ENCODE measurements at places on chromosomes 3 and 15.

DNA sequence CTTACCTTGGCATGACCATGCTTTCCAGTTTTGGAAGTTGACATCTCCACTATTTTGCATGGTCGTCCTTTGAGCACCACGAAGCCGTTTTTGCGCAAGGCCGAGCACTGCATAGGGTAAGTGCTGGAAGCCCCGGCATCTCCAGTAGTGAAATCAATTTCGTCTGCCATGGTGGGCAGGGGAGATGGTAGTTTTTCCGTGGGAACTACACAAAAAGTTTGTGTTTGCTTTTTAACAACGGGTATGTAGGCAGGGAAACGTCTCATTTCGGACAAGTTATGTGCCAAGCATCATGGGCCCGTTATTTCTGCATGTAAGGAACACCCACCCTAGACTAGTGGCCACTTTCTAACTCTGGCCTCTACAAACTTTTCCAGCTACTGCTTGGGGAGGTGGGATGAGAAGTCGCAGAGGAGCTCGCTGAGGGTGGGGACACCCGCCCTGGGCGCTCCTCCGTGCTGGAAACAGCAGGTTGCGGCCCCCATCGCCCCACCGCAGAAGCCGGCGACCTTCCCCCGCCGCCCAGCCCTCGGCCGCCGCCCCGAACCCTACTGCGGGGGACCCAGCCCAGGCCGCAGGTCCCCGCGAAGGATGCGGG lies 701 bp downstream of the EIF5A2 start:
- DNase-seq, result no peak

- DNase-seq, result no peak
Observed at GRCh38 chr15:88580532-88580931, 34.1 kb upstream of the DET1 start.

DNA sequence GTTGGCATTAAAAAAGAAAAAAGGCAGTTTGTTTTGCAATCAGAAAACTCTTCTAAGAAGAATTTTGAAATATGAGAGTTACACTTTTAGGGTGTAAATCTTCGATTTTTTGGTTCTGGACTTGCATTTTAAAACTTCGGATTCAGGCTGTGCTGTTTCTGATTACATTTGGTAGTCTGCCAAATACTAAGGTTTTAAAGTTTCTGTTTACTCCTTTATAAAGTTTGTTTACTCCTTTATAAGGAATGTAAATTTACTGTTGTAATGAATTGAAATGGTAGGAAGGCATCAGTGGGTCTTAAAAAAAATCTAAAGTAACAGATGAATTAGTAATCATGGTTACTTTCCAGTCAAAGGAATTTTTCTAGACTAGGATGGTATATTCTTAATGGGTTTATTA lies 14.1 kb downstream of the FXR1 start:
- no peak for DNase-seq

DNA sequence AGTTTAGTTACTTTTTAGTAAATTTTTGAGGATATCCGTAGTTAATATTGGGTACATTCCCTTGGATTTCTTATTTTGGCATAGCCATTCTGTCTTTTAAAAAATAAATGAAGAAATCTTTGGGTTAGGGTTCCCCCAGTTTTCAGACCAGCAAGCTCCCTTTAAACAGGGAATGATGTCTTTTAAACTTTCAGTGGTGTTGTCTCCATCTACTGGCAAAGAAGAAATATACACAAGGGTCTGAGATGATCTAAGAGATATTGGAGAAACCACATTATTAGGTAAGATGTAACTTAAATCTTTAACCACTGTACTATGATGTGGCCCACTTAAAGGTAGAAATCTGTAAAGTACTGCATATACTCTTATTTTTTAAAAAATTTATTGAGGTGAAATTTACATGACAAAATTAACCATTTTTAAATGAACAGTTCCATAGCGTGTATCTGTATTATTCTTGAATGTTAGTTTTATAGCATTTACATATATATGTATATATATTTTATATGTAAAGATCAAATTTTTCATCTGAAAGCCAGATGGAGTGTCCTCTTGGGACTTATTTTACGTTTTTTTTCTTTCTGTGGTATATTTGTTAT lies 35.1 kb upstream of the EIF3J start:
- DNase-seq, result no peak

GRCh38 chr3:44326019-44326418 lies 12.5 kb upstream of the TCAIM start:
- no peak for DNase-seq

DNA sequence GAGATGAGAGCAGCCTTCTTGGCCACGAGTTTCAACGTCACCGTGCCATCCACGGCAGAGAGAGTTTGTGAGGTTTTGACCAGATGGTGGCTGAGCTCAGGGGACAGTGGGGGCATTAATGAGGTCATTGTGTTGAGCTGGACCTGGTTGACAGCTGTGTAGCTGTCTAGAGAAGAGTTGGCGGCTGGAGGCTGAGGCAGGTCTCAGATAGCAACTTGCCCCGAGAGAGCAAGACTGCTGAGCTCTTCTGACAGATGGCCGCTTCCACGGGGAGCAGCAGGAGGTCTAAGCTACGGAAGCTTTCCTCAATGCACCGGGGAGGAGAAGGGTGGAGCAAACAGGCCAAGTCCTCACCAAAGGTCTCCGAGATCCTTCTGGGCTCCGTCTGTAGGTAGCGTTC lies 44.8 kb upstream of the EIF5A2 start:
- DNase-seq, result peak; percentile 78

GRCh38 chr15:66498501-66499386 lies 1.2 kb upstream of the SNAPC5 start:
- no peak for DNase-seq

DNA sequence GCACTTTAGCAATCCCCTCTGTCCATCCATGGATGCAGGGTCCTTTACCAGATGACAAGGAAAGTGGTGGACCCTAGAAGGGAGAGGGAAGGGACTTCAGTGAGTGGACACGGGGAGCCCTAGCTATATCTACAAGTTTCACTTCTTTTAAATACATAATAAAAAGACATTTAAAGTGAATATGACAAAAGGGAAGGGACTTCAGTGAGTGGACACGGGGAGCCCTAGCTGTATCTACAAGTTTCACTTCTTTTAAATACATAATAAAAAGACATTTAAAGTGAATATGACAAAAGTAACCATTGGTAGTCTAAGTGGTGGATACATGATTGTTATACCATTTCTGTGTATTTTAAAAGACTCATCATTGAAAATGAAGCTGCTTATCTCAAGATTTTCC lies 81.9 kb upstream of the HES1 start:
- no peak for DNase-seq

GRCh38 chr3:159818399-159818798 lies 170.2 kb upstream of the IL12A start:
- no peak for DNase-seq

DNA sequence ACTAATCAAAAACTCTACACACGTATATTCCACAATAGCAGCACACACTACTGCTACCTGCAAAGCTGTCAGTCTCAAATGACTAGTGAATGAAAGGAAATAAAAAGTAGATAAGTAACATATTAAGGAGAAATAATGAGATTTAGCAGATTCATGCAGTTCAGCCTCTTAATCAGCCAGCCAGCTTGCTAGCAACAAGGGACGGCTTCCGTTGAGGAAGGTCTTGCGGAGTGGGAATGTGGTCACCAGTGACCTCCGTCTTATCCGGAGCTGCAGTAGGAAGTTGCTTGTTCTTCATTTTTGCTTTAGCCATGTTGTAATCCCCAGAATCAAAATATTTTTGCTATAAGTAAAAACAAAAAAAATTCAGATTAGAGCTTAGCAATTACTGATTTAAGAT lies 17.1 kb downstream of the ARPP19 start:
- no peak for DNase-seq

All from NCI-H524 treated with DMSO at 0.1 percent for 48 hours (cell line).